ENCODE measurements at places on chromosomes 12 and 14. TPM values are rescaled to one million over a fixed set of nuclear protein-coding genes. Genes with fewer than 3 reads are reported as not detected.

The CMAS gene
- 26.6 TPM for total RNA-seq

- no peak overlapping the region for H3K27ac ChIP-seq
- H3K36me3 ChIP-seq, result no peaks in the 10 kb centered on the region
- H3K27me3 ChIP-seq, result no peaks in the 10 kb centered on the region
- no peak overlapping the region for H3K4me3 ChIP-seq
- H3K4me1 ChIP-seq, result no peaks in the 10 kb centered on the region
Measured at GRCh38 chr14:20557212-20557542, 3.7 kb downstream of the RNASE9 start.

The GPR162 gene
- 1.1 TPM for total RNA-seq

- H3K27me3 ChIP-seq, result no peaks in the 10 kb centered on the region
- peaks cover 22% of the 10 kb centered on the region for H3K36me3 ChIP-seq
- DNase-seq, result peak; percentile 44
- H3K4me3 ChIP-seq, result no peak overlapping the region
- no peaks in the 10 kb centered on the region for H3K4me1 ChIP-seq
- H3K27ac ChIP-seq, result no peak overlapping the region
Measured at GRCh38 chr12:57175428-57176138, 28.2 kb upstream of the LRP1-AS start.

GRCh38 chr12:48817873-48818830, at the start of gene CACNB3:
Gene CACNB3, plus strand, starts transcription at chr12:48818496. Its CDS starts 434 bp downstream, at chr12:48818930.
- peak within 1 kb of the TSS; percentile 66 for H3K4me3 ChIP-seq
- H3K4me1 ChIP-seq, result peaks cover 24% of the 10 kb centered on the region
- no peaks in the 10 kb centered on the region for H3K36me3 ChIP-seq
- no peak within 1 kb of the TSS for H3K27ac ChIP-seq
- no peaks in the 10 kb centered on the region for H3K27me3 ChIP-seq

The OR5AU1 gene
- not detected for total RNA-seq

DNA sequence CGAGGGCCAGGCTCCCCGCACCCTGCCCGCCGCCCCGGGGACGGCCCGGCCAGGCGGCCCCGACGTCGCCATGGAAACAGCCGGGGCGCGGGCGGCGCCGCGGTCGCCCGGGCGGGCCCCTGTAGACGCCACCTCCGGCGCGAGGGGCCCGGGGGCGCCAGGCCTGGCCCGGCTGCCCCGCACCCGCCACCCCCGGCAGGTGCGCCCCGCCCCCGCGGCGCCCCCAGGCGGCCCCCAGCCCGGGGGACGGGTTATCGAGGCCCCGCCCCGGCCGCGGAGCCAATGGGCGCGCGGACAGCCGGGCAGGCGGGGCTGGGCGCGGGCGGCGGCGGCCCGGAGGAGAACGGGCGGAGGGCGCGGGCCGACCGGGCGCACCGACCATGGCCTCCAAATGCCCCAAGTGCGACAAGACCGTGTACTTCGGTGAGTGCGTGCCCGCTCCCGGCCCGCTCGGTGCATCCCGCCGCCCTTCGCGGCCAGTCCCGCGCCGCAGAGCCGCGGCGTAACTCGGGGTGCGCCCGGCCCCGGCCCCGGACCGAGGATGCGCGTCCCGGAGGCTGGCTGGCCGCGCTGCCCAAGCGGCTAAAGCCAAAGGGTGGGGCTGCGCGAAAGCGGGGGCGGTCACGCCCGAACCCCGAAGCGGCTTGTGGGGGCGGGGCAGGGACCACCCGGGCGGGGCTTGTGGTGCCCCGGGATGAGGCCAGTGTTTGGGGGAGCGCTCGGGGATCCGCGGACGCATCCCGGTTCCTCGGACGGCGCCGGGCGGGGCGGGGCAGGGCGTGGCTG, at the start of gene CRIP2:
TSS of gene CRIP2 (plus strand) at position 339 of the 786 bp plus-strand sequence. CDS start at position 381, 42 bp downstream.
- H3K36me3 ChIP-seq, result peaks cover 5% of the 10 kb centered on the region
- peaks cover 58% of the 10 kb centered on the region for H3K4me1 ChIP-seq
- H3K27me3 ChIP-seq, result no peaks in the 10 kb centered on the region
- peak within 1 kb of the TSS; percentile 72 for H3K4me3 ChIP-seq

The TTC9 gene
- total RNA-seq, result 5.7 TPM

DNA sequence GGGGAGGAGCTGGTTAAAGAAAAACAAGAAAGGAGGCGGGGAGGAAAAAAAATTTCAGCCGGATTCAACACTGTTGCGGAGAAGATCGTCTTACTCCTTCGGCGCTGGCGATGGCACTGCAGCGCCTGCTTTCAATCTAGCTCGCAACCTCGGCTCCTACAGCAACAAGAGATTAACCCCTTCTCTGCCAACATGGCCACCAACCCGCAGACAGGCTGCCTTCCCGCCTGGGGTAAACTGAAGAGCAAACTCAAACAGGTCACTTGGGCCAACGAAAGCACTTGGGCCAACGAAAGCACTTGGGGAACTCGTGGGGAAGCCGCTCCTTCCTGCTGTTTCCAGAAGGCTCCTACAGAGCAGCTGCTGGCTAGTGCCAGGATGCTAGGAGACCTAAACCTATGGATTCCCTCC, 73.7 kb downstream of the CIT start:
- H3K4me3 ChIP-seq, result no peak overlapping the region
- H3K27me3 ChIP-seq, result no peaks in the 10 kb centered on the region
- H3K27ac ChIP-seq, result no peak overlapping the region
- H3K36me3 ChIP-seq, result no peaks in the 10 kb centered on the region
- H3K4me1 ChIP-seq, result no peaks in the 10 kb centered on the region
- peak; percentile 5 for DNase-seq

GRCh38 chr12:51393676-51394545, 2.7 kb upstream of the GALNT6 start:
- H3K27ac ChIP-seq, result no peak overlapping the region
- H3K4me3 ChIP-seq, result no peak overlapping the region
- no peaks in the 10 kb centered on the region for H3K36me3 ChIP-seq
- H3K4me1 ChIP-seq, result peaks cover 11% of the 10 kb centered on the region
- H3K27me3 ChIP-seq, result no peaks in the 10 kb centered on the region
- no peak for DNase-seq
